Smooth muscle cell of trachea (primary cell): ENCODE measurements at places on chromosomes 6 and 20. TPM values are rescaled to one million over a fixed set of nuclear protein-coding genes. Genes with fewer than 3 reads are reported as not detected.

LAMA2 gene
- 92.6 and 152 TPM in 2 replicates for total RNA-seq

FAM184A gene
- 0.29 and 0.50 TPM in 2 replicates for total RNA-seq

THEMIS gene
- total RNA-seq: not detected in 2 replicates

HRH3 gene
- not detected in 2 replicates for total RNA-seq

TNFRSF21 gene
- total RNA-seq: 10.5 and 28.3 TPM in 2 replicates

DCDC2 gene
- not detected in 2 replicates for total RNA-seq

ATXN1 gene
- total RNA-seq: 36.7 and 37.8 TPM in 2 replicates

CLDN20 gene
- total RNA-seq: not detected in 2 replicates

TRIM40 gene
- total RNA-seq: not detected in 2 replicates

RNF144B gene
- total RNA-seq: 1.0 and 1.2 TPM in 2 replicates

FAM217A gene
- total RNA-seq: not detected in 2 replicates

GJA1 gene
- total RNA-seq: 120 and 124 TPM in 2 replicates

NCOA5 gene
- total RNA-seq: 7.9 and 9.1 TPM in 2 replicates

PRR18 gene
- total RNA-seq: not detected in 2 replicates

SLC44A4 gene
- 0.17 TPM in 1 of 2 replicates, not detected in the other for total RNA-seq

PPP1R3G gene
- total RNA-seq: 3.3 and 6.8 TPM in 2 replicates

EBF4 gene
- 0.15 and 0.99 TPM in 2 replicates for total RNA-seq

HTR1E gene
- not detected in 2 replicates for total RNA-seq

MLN gene
- total RNA-seq: not detected in 2 replicates

SLC32A1 gene
- not detected in 2 replicates for total RNA-seq

OR12D3 gene
- not detected in 2 replicates for total RNA-seq

IL22RA2 gene
- total RNA-seq: not detected in 2 replicates

MYH7B gene
- total RNA-seq: 0.15 and 0.33 TPM in 2 replicates

LRRC73 gene
- 0.15 and 0.50 TPM in 2 replicates for total RNA-seq

RIMS4 gene
- total RNA-seq: under 0.01 and 0.17 TPM in 2 replicates

IYD gene
- not detected in 2 replicates for total RNA-seq

LRP11 gene
- 125 and 158 TPM in 2 replicates for total RNA-seq

HIVEP1 gene
- total RNA-seq: 8.3 and 11.4 TPM in 2 replicates

CAPN11 gene
- 0.15 and 0.33 TPM in 2 replicates for total RNA-seq

TINAG gene
- total RNA-seq: 0.58 TPM in 1 of 2 replicates, not detected in the other
